ENCODE measurements at places on chromosomes 5 and 9.

DNA sequence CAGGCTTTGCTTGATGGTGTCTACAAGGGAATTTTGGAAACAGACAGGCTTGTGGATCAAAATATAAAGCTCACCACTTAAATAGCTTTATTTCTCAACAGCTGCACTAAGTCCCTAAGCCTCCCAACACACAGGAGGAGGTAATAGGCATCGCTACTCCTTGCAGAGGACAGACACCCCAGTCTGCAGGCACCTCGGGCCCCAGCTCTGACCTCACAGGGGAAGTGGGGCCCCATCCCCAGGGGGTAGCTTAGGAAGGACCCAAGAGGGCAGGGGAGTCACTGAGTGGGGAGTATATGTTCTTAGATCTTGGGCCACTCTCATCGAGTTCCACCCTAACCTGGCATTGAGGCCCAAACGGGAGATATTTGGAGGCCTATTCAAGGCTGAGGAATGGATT, 66.7 kb upstream of the XPA start:
- no peak for DNase-seq

DNA sequence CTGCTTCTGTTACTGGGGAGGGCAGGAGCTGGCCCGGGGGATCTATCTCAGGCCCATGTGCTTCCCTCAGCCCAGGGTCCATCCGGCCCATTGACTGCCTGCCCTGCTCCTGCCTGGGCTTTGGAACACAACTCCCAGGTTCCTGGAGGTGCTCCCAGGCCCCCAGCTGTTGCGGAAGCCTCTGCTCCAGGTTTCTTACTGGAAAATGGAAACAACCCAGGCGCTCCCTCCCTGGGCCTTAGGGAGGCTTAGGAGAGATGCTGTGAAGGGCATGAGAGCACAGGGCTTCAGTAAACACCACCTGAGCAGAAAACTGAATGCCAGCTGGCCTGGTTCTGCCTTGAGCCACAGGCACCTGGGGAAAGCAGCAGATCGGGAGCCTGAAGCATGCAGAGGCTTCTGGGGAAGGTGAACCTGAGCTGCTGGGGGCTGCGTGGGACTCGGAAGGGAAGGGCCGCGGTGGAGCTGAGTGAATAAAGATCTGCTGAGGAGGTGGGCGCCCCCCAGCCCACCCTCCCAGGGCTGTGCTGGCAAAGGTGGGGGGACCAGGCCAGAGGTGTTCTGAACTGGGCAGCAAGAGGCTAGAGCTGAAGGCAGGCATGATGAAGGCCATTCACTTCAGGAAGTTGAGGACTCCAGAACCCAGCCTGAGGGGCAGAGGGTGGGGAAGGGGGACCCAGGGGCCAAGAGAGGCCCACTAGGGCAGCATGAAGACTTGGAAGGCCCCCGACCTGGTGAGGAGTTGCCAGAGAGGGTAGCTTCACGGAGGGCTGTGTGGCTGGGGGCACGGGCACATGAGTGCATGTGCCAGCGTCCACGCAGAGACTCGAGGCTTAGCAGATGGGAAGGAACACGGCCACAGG, 64.8 kb downstream of the SHB start:
- no peak for DNase-seq

DNA sequence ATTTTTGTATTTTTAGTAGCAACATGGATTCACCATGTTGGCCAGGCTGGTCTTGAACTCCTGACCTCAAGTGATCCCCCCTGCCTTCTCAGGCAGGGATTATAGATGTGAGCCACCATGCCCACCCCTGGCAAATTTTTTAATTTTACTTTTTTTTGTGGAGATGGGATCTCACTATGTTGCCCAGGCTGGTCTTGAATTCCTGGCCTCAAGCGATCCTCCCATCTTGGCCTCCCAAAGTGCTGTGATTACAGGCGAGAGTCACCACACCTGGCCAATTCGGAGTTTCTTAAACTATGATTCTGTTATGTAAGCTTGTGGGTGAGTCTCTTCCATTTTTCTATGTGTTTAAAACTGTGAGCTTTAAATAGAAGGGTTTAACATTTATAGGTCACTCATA, 27.6 kb downstream of the PCBD2 start:
- DNase-seq, result no peak

DNA sequence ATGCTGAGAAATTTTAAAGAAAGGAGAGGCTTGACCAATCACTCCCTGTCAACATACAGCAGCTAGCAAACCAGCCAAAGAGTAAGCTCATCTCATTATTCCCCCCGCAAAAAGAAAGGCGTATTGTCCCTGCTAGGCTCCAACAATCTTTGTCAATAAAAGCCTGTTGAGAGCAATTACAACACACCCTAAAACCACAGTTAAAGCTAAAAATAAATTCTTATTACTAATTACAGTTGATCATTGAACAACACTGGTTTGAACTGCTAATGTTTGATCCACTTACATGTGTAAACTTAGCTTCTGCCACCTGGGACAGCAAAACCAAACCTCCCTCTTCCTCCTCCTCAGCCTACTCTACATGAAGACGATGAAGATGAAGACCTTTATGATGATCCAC, 151.2 kb downstream of the TSSK1B start:
- DNase-seq, result no peak

DNA sequence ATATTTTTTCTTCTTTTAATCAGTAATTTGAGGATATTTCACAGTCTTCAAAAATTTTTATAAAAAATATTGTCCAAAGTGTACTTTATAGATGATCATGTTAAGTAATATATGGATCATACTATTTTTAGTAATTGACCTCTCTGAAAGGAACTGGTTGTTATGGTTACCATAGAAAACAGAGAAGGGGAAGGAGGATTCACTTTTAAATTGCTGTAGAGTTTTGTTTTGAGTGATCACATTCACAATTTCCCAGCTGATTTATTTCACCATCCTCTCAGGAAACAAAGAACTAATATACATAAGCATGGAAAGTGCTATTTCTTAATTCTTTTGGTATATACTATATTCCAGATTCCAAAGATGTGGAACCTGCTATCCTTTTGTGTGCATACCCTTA, 56.5 kb upstream of the NREP start:
- DNase-seq, result no peak

DNA sequence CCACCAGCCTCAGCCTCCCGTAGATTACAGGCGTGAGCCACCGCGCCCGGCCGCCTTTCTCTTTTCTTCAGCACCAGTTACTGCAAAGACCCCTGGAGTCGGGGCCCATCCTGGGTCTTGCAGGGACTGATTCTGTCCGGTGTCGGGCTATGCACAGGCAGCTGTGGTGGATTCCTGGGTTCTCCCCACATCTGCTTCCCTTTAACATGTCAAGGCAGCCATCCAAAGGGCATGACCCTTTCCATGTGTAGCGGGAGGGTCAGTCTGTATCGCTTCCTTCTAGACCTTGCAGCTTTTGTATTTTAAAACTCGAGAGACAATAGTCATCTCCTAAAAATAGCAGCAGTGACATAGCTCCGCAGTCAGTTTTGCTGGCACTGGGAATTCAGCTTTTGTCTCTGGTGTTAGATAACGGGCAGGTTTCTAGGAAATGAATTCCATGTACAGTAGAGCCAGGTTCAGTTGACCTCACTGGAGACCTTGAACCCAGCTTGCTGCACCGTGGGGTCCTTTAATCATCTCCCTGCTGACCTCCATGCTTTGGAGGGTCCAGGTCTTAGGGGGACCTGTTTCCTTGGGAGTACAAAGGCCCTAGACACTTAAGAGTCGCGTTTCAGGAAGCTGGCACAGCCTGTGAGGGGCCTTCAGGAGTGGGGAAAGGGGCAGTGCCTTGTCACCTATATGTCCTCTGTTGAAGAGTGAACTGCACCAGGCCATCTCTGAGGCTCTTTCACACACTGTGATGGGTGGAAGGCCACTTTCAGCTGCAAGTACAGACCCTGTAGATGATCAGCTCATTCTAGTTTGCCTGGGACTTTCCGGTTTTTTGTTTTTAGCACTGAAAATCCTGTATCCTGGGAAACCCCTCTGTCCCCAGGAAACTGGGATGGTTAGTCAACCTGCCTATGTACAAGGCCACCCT, 13.8 kb downstream of the ANKRD33B start:
- DNase-seq, result no peak

DNA sequence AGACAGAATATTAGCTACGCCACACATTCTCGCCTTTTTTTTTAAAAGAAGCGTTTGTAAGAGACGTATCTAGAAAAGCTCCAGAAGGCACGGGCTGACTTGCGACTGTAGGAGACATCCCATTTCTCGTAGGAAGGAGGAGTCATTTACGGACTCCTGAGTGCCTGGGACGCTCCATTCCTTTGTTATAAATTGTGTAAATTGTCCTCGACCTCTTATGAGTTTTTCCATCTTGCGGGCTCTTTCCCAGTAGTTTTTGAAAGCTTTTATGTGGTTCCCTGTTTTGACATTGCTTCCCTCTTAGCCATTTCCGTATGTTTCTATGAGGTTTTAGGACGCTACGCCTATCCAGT, 1.0 kb downstream of the RABL6 start:
- DNase-seq, result no peak

GRCh38 chr9:121498487-121499176, 1.0 kb downstream of the GGTA1 start:
- no peak for DNase-seq

DNA sequence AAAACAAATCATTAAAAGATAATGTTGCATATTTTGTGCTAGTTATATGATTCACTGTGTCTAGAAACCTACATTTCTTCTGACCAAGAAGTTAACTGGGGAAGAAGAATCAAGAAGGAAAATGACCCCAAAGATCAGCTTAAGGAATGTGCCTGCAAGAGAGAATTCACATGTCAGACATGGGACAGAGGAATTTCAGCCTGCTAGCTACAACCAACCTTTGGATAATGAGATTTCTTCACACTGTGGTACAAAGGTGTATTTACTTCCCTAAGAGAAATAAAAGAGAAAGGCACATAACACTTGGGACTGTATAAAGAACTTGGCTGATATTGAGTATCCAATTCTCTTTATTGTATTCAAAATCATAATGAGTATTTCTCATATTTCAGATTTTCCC, 39.6 kb upstream of the ELL2 start:
- DNase-seq, result no peak

- no peak for DNase-seq
Observed at GRCh38 chr5:149935431-149935901, 9.1 kb downstream of the PDE6A start.

DNA sequence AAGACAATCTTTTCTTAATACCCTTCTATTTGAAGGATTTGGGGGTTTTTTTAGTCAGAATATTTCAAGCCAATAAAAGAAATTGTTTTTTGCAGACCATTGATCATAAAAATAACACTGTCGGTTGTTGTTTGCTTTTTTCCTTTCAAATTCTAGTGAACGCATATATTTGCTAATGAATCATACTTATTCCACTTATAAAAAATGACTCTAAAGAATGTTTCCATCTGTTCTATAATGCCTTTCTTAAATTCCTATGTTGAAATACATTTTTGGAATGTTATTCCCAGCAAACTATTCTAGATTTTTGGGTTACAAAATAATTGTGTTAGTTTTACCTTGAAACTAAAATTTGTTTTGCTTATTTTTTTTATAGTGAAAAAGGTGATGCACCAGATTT, 32.2 kb downstream of the CWC27 start:
- DNase-seq, result no peak

DNA sequence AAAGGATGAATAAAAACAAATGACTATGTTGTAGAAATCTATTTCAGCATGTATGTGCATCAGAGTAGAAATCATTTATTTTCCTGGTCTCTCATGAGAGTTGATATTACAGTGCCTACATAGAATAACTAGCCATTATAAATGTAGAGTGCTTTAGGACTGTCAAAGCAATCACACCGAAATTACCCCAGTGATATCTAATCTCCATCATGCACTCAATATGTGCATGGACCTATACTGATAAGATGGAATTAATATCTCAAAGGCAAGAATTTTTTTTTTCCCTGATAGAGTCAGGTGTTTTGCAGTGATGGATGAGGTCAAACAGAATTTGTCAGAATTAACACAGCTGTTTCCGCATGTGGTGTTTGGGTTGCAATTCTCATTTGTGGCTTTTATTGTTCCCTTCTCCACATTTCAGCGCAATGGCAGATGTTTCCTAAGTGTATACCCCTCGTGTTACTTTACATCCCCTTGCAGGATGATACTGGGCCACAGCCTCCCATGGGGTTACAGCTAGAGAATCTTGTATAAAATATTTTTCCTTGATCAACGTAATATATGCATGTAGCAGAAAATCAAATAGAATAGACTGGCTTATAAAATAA, 298.8 kb downstream of the RASEF start:
- no peak for DNase-seq

GRCh38 chr5:2751592-2752021, at the start of gene IRX2:
IRX2 (minus strand) TSS chr5:2751677; CDS start chr5:2751413, 264 bp downstream.
- no peak for DNase-seq

- no peak for DNase-seq
Observed at GRCh38 chr9:131539223-131539923, 6.0 kb upstream of the PRRT1B start.

- DNase-seq, result no peak
Observed at GRCh38 chr5:54621709-54622108, 104.2 kb downstream of the SNX18 start.

DNA sequence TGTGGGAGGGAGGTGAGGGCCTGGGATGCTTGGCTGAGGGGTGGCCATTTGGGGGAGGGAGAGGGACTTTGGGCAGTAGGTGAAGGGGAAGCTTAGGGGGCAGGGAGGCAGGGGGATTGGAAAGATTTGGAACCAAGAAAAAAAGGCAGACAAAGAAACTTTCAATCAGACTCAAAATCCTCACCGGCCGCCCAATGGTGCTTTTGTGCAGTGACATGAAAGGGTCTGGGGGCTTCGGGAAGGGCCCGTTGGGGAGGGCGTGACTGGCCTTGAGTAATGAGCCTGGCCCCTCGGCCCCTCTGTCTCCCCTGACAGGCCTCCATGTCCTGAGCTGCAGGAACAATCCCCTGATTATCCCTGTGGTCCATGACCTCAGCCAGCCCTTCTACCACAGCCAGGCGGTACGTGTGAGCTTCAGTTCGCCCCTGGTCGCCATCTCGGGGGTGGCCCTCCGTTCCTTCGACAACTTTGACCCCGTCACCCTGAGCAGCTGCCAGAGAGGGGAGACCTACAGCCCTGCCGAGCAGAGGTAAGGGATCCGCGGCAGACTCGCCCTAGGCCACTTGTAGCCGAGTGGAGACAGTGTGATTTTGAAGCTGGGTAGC, 181.1 kb downstream of the PAPPA start:
- DNase-seq, result no peak

DNA sequence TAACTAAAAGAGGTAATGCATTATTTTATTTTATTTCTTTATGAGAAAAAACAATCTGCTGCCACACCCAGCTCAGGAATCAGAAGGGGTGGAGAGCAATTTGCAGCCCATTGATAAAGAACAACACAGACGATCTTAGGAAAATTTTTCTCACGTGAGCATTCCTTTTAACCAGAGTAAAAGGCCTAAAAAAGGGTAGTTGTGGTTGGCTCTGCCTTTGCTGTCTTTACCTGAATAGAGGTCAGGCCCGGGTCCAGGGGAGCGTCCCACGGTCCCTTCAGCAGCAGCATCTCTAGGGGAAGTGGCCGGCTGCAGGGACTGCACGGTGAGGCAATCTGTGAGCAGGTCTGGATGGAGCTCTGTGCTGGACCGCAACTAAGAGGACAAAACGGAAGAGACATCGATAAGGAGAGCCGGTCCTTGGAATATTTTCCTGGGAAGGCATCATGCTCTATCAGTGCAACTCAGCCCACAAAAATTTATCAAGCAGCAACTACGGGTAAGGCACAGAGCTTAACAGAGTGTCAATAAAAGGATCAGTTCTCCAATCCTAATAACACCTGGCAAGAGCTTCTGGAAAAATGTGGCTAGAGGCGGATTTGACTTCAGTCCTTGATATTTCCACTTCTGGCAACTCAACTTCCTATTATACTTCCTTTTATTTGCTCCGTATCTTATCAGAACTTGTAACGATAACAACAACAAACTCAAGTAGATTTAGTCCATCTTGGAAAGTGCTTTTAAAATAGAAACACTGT, 372.8 kb upstream of the RFX3 start:
- no peak for DNase-seq
